ENCODE measurements at places on chromosomes 3 and 15. TPM values are rescaled to one million over a fixed set of nuclear protein-coding genes. Genes with fewer than 3 reads are reported as not detected.
A peak's percentile ranks its signal among the peaks of the same experiment; 100 is the strongest.

Gene SPSB4
- total RNA-seq = not detected

Gene XCR1
- not detected for total RNA-seq

DNA sequence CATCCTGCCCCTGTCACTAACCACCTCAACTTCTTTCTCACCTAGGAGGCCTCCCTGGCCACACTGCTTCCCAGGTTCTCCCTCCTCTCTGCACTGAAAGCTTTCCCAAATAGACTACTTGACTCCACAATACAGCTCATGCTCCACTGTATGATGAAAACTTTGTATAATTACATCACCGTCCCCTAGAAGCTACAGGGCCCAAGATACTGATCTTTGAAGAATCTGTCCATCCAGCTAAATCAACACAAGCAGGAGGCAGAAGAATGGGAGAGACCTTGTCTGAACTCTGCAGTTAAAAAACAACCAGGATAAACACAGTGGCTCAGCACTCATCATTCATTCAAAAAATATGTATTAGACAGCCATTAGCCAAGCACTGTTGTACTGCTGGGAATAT lies 26.4 kb upstream of the RPS17 start:
- H3K4me3 ChIP-seq = no peak overlapping the region
- H3K36me3 ChIP-seq = no peaks in the 10 kb centered on the region
- H3K27me3 ChIP-seq = no peaks in the 10 kb centered on the region
- H3K27ac ChIP-seq = no peak overlapping the region
- DNase-seq = no peak

- DNase-seq = no peak
- peaks cover 5% of the 10 kb centered on the region for H3K36me3 ChIP-seq
- H3K4me1 ChIP-seq = peaks cover 20% of the 10 kb centered on the region
Measured at GRCh38 chr3:30493911-30494311, 112.5 kb upstream of the TGFBR2 start.

- peaks cover 10% of the 10 kb centered on the region for H3K36me3 ChIP-seq
- no peak for DNase-seq
- peak overlapping the region; percentile 79 for H3K27ac ChIP-seq
- peaks cover 17% of the 10 kb centered on the region for H3K4me1 ChIP-seq
Measured at GRCh38 chr3:16883057-16883722, 1.6 kb upstream of the PLCL2 start.

- H3K36me3 ChIP-seq = no peaks in the 10 kb centered on the region
- H3K27ac ChIP-seq = no peak overlapping the region
- H3K4me3 ChIP-seq = no peak overlapping the region
- no peaks in the 10 kb centered on the region for H3K27me3 ChIP-seq
Measured at GRCh38 chr3:44918087-44918486, 43.7 kb downstream of the TGM4 start.

Gene FSD2
- not detected for total RNA-seq

Gene IL17RB
- 0.42 TPM for total RNA-seq

Gene SLC22A13
- total RNA-seq = 0.57 TPM

- no peak overlapping the region for H3K4me3 ChIP-seq
- no peak for DNase-seq
- no peak overlapping the region for H3K27ac ChIP-seq
Measured at GRCh38 chr15:67852418-67852817, 12.6 kb upstream of the RNU6-1 start.

Gene NLGN1
- total RNA-seq = not detected

Gene ZDHHC23
- 3.4 TPM for total RNA-seq

DNA sequence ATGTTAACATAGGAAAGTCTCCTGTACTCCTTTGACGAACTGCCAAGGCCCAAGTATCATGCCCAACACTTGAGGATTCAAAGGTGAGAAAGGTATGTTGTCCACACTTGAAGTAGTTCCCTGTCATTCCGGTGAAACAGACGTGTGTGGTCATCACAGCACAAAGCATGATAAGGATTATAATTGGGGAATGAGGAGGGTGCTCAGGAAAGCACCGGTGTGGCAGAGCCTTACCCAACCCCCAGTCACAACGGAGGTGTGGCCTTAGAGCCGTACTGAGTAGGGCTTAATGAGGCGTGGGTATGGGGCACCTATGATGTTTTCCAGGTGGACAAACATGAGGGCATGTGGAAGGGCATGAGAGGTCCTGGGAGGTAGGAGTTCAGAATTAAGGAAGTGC lies 203.0 kb upstream of the NR2E3 start:
- H3K4me3 ChIP-seq = no peak overlapping the region

DNA sequence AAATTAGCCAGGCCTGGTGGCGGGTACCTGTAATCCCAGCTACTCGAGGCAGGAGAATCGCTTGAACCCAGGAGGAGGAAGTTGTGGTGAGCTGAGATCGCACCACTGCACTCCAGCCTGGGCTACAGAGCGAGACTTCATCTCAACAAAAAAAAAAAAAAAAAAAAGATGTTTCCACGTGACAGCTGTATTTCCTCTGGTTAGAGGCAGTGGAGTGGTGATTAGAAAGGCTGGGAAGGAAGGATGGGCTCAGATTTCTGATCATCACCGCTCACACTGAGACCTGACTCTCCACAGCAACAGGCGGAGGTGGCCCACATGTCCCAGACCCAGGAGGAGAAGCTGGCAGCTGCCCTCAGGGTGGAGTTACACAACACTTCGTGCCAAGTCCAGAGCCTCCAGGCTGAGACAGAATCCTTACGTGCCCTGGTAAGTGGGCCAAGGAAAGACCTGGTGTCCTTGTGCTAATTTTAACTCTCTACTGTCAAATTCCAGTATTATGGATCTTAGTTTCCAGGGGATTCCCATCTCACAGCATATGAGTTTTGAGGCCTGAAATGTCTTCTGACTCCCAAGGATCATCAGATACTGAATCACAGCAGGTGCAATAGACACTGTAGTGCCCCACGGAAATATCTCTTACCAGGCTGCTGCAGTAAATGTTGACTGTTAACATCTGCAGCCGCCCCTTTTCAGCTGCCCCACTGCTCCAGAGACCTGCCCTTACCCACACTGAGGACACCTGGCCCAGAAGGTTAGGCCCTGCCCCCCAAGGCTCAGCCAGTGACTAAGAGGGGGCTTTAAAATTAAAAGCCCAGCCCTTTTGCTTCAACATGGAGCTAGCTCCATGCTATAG lies 66.9 kb downstream of the BFSP2 start:
- peaks cover 25% of the 10 kb centered on the region for H3K4me1 ChIP-seq
- H3K27me3 ChIP-seq = no peaks in the 10 kb centered on the region
- H3K4me3 ChIP-seq = no peak overlapping the region
- no peak for DNase-seq
- no peaks in the 10 kb centered on the region for H3K36me3 ChIP-seq

Gene THPO
- not detected for total RNA-seq

DNA sequence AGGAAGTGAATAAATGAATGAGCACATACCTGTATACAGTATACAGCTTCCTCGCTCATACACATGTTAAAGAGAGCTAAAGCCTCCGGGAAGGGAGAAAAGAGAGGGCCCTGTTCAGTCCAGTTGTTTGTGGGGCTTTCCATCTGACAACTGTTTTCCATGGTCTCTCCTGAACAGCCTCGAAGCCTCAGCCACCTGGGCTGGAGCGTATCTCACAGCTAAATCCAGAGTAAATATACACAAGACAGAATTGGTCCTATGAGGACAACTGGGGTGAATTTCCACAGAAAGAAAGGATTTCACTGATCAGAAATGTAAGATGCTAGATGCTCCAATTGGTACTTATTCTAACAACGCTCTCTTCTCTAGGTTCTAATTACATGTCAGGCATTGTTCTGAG lies 103.5 kb downstream of the LIPC start:
- peaks cover 3% of the 10 kb centered on the region for H3K27me3 ChIP-seq
- no peak overlapping the region for H3K27ac ChIP-seq
- H3K36me3 ChIP-seq = peaks cover 19% of the 10 kb centered on the region
- H3K4me3 ChIP-seq = no peak overlapping the region

DNA sequence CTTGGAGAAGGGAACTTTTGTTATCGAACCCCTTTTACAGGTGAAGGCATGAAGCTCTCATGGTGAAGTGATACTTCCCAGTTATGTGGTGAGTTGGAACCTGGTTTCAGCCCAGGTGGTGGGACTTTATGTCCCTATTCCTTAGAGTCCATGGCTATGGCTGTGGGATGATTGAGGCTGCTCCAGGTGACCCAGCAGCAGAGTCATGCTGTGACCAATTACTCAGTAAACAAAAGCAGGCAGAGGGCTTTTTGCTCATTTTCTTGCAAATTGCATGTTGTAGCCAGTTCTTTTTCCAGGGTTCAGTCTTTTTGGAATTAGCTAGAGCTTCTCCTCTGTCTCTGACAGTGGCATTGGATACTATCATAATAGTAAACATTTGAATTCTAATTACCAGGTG lies 70.7 kb downstream of the CACNA2D3 start:
- H3K4me1 ChIP-seq = no peaks in the 10 kb centered on the region
- DNase-seq = no peak
- H3K4me3 ChIP-seq = no peak overlapping the region
- no peak overlapping the region for H3K27ac ChIP-seq
- H3K36me3 ChIP-seq = no peaks in the 10 kb centered on the region

DNA sequence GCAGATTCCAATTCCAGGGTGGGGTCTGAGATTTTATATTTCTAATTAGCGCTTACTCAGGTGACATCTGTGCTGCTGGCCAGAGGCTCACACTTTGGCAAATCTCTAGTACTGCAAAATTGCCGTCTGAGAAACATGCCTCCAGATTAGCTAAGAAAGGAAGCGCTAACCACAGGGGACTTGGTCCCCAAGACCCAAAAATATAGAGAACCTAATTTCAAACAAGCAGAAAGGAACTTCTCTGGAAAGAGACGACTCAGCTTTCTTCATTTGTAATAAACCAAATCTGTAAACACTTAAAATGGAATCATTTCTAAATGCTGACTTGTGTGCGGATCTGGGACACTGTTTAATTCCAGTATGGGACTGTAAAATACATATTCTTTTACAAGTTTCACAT lies 55.7 kb downstream of the B3GNT5 start:
- H3K27ac ChIP-seq = no peak overlapping the region
- no peak overlapping the region for H3K4me3 ChIP-seq
- peaks cover 20% of the 10 kb centered on the region for H3K36me3 ChIP-seq
- H3K27me3 ChIP-seq = no peaks in the 10 kb centered on the region
- H3K4me1 ChIP-seq = peaks cover 24% of the 10 kb centered on the region

GRCh38 chr3:69499422-69499821 lies 113.5 kb upstream of the FRMD4B start:
- H3K4me3 ChIP-seq = no peak overlapping the region
- H3K27ac ChIP-seq = no peak overlapping the region
- H3K4me1 ChIP-seq = no peaks in the 10 kb centered on the region

Gene PLA2G4D
- total RNA-seq = not detected

GRCh38 chr3:16253601-16254000 lies 11.1 kb downstream of the DPH3 start:
- H3K36me3 ChIP-seq = no peaks in the 10 kb centered on the region
- no peak overlapping the region for H3K4me3 ChIP-seq
- H3K4me1 ChIP-seq = peaks cover 24% of the 10 kb centered on the region
- DNase-seq = no peak
- H3K27me3 ChIP-seq = peaks cover 2% of the 10 kb centered on the region

DNA sequence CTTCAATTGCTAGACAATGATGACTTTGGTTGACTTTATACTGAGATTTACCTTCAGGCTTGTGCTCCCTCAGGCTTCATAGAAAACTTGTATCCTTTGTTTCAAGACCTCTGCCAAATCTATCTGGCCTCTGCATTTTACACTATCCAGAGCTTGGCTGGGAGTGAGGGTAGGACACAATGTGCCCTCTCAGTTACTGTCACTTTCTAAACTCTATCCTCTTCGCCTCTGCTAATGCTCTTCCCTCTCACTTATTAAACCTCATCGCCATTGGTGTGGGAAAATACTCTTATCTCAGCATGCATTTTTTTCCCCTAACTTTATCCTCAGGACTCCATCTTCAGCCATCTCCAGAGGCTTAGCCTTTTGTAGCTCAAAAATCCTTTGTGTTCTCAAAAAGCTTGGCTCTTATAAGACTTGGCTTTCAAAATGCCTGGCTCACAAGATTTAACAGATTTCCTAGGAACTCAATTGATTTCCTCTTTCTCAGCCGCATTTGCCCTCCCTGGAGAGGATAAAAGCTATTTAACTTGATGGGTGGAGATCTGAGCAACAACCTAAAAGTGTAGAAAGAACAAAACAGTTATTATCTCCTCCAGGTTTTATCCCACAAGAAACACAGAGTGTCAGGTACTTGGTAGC lies 28.3 kb downstream of the SUCNR1 start:
- no peak overlapping the region for H3K27ac ChIP-seq
- H3K4me3 ChIP-seq = no peak overlapping the region
- DNase-seq = no peak
- H3K36me3 ChIP-seq = no peaks in the 10 kb centered on the region
- peaks cover 23% of the 10 kb centered on the region for H3K4me1 ChIP-seq

DNA sequence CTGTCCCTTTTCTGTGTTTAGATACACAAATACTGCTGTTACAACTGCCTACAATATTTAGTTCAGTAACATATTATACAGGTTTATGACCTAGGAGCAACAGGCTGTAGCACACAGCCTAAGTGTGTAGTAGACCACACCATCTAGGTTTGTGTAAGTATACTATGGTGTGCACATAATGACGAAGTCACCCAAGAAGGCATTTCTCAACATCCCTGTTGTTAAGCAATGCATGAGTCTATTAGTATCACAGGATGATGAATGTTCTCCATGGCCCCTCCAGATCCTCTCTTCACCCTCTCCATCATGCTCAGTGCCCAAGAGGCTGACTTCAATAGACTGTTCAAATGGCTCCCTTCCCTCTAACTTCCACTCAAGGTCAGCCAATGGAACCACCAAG lies 14.6 kb upstream of the SEC62 start:
- H3K4me3 ChIP-seq = no peak overlapping the region
- no peaks in the 10 kb centered on the region for H3K36me3 ChIP-seq
- no peak overlapping the region for H3K27ac ChIP-seq

GRCh38 chr3:78645628-78646310 lies 1122.0 kb downstream of the ROBO1 start:
- H3K4me1 ChIP-seq = no peaks in the 10 kb centered on the region
- no peak for DNase-seq
- H3K27me3 ChIP-seq = no peaks in the 10 kb centered on the region
- no peak overlapping the region for H3K4me3 ChIP-seq

Gene CASR
- total RNA-seq = not detected

DNA sequence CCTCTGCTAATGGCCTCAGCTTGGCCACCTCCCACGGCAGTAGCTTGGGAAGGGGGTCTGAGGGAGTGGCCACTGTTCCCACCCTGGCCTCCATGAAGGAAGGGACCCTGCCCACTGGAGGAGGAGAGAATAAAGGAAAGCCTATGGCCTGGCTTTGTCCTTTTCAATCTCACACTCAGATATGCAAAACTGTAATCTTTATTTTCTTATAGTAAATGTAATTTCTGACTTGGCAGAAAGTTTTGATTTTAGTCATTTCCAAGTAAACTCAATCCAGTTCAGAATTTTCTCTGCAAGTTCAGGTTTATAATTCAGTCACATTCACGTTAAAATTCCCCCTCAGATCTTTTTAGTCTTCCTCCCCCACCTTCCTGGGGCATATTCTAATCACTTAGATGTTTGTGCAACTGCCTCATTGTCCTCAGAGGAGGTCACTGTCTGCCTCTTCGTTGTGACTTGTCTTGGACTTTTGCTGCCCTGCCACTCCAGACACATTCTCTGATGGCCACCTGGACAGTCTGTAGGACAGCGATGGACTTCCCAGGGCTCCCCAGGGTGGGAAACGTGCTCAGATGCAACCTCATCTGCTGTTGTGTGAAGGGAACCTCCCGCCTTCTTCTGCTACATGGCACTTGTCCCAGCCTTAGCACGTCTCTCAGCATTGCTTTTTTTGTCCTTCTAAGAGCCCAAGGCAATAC lies 222.8 kb upstream of the TBL1XR1 start:
- no peak overlapping the region for H3K27ac ChIP-seq
- peaks cover 5% of the 10 kb centered on the region for H3K4me1 ChIP-seq
- DNase-seq = no peak
- H3K4me3 ChIP-seq = no peak overlapping the region
- peaks cover 2% of the 10 kb centered on the region for H3K36me3 ChIP-seq

Gene GOLGA8R
- 28.2 TPM for total RNA-seq
